Smooth muscle cell of trachea (primary cell): ENCODE measurements at places on chromosomes 3 and 15. TPM values are rescaled to one million over a fixed set of nuclear protein-coding genes. Genes with fewer than 3 reads are reported as not detected.

The PSMD2 gene
- 403 and 574 TPM in 2 replicates for total RNA-seq

The TMEM42 gene
- total RNA-seq = 19.7 and 22.8 TPM in 2 replicates

The VILL gene
- 8.0 and 8.3 TPM in 2 replicates for total RNA-seq

The GALNT15 gene
- 17.9 and 93.0 TPM in 2 replicates for total RNA-seq

The ZNF660 gene
- 1.6 and 2.5 TPM in 2 replicates for total RNA-seq

The ZIC4 gene
- not detected in 2 replicates for total RNA-seq
